ENCODE measurements at places on chromosomes 3 and 15.

GRCh38 chr3:114056130-114057010 lies at the start of the genes CCDC191 and QTRT2:
TSS of gene CCDC191 (minus strand) at chr3:114056526. CDS start at chr3:114056466, 60 bp downstream.
TSS of gene QTRT2 (plus strand) at chr3:114056737. CDS start at chr3:114065258, 8,521 bp downstream.
- peak; percentile 96 for DNase-seq

DNA sequence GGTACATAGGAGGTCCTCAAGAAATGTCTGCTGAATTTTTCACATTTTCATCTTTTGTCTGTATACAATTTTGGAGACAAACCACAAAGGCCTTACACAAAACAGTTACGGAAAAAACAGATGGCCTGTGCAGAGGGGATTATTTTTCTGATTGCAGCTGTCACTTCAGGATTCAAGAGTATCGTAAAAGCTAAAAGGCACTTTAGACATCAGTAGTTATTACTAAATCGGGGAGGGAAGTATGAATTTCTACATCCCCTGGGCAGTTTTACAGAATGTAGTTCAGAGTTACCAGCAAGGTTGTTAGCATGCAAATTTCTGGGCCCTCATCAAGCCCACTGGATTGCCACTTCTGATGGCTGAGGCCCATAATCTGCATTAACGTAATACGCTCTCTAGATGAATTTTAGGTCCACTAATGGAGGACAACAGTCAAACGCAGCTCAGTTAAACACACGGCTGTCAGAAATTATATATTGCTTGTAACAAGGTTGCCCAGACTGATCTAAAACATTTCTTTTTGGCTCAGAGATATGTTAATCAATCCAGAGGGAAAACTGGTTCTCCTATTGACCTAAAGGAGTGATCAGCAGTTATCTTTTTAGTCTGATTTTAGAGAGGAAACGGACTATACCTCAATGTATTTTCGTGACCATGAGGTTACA lies 1.1 kb downstream of the RIOX2 start:
- DNase-seq = no peak

DNA sequence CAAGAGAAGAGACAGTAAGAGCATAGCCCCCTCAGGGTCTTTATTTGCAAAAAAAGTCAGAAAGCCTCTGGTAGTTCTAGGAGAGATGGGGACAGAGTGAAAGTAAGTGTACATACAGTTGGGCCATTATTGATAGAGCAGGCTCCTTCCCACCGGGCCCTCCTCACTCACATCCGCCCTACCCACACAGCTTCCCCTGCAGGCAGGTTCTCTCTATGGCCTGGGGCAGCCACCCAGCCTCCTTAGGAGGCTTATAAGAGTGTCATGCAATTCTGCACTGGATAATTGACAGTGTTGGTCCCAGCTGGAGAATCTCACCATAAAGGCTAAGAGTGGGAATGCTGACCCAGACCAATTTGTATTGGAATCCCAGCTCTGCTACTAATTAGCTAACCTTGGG lies 49.5 kb downstream of the SLC30A4 start:
- DNase-seq = no peak

- no peak for DNase-seq
These were observed 13.4 kb downstream of the SCAMP5 start for GRCh38 chr15:75008629-75009326.

DNA sequence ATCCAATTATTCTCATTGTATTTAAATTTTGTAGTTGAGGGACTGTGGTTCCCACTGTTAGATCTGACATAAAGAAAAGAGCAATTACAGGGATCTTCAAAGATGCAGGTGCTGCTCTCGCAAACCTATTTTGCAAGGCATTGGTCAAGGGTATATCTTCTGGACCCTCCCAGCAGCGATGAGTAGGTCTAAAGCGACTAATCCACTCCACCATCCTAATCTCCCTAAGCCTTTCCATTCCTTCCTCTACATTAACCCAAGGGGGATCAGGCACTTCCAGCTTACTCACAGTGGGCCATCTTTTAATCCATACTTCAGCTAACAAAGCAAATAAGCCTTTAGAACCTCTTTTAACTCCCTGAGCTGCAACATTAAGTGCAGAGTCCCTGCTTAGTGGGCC lies 37.0 kb upstream of the CPOX start:
- DNase-seq = no peak

- peak; percentile 21 for DNase-seq
These were observed 9.0 kb upstream of the CD47 start for GRCh38 chr3:108099679-108100428.

DNA sequence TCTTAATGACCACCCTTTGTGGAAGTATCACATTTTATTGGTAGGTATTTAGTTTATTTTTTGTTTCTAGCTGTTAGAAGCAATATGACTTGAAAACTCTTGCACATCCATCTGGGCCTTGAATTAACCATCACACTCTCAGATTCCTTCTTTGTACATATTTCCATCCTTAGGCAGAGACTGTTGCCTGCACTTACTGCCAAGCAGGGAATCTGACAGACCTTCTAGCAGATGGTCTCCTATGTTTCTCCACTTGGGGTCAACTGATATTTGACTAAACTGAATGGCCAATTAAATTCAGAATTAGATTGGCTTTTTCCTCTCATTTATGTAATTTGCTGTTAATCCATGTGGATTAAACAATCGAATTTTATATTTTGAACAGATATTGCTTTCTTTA lies 324.9 kb upstream of the TGFBR2 start:
- DNase-seq = no peak

GRCh38 chr3:130892759-130893375 lies 1.0 kb upstream of the ATP2C1 start:
- peak; percentile 26 for DNase-seq

GRCh38 chr15:66186049-66186825 lies 67.3 kb downstream of the MEGF11 start:
- DNase-seq = no peak

GRCh38 chr15:62994975-62995681 lies 47.4 kb upstream of the TPM1 start:
- no peak for DNase-seq

GRCh38 chr3:196053487-196053886 lies 28.4 kb downstream of the TFRC start:
- no peak for DNase-seq

GRCh38 chr15:41901431-41901830 lies 7.6 kb upstream of the SPTBN5 start:
- no peak for DNase-seq

DNA sequence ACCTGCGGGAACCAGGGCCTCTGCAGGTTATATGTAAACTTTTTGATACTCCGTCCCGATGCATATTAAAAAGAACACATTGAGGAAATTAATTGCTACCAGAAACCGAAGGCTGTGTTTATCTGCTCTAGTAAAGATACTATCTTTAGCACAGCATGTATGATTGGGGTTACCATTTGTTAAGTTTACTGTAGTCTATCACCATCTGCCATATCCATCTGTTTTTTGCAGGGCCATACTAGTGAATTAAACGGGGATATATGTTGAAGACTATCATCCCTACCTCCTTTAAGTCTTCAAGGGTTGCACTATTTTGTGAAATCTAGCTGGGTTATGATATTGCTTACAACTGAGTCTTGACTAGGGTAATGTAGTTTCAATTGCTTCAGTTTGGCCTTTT lies 597.0 kb downstream of the SQOR start:
- no peak for DNase-seq

- peak; percentile 70 for DNase-seq
These were observed 34.3 kb downstream of the CCR3 start for GRCh38 chr3:46276497-46277099.

- DNase-seq = no peak
These were observed 196.5 kb upstream of the ZPLD1 start for GRCh38 chr3:102238362-102238761.

- DNase-seq = no peak
These were observed 13.9 kb upstream of the SORD start for GRCh38 chr15:45009046-45009445.

GRCh38 chr3:54873059-54874010 lies 54.5 kb downstream of the LRTM1 start:
- no peak for DNase-seq
